Caki2 (cell line): ENCODE measurements at places on chromosomes 2 and 18. TPM values are rescaled to one million over a fixed set of nuclear protein-coding genes. Genes with fewer than 3 reads are reported as not detected.

SERPINB4 gene
- not detected in 2 replicates for total RNA-seq

ELOA2 gene
- total RNA-seq, result not detected in 2 replicates

MYL1 gene
- not detected in 2 replicates for total RNA-seq

TEKT4 gene
- not detected in 2 replicates for total RNA-seq

CCDC148 gene
- 0.41 and 7.2 TPM in 2 replicates for total RNA-seq

CCDC121 gene
- total RNA-seq, result 3.7 and 6.0 TPM in 2 replicates

LRATD1 gene
- total RNA-seq, result 1.2 and 1.9 TPM in 2 replicates

IL37 gene
- not detected in 2 replicates for total RNA-seq

RTP5 gene
- total RNA-seq, result not detected in 2 replicates

LIMS4 gene
- total RNA-seq, result not detected in 2 replicates

MTHFD2 gene
- 197 and 274 TPM in 2 replicates for total RNA-seq

ZNF804A gene
- not detected in 2 replicates for total RNA-seq

GNAL gene
- 3.5 and 10.6 TPM in 2 replicates for total RNA-seq

MYO3B gene
- 0.07 TPM in 1 of 2 replicates, not detected in the other for total RNA-seq

LYG2 gene
- total RNA-seq, result not detected in 2 replicates

DNA sequence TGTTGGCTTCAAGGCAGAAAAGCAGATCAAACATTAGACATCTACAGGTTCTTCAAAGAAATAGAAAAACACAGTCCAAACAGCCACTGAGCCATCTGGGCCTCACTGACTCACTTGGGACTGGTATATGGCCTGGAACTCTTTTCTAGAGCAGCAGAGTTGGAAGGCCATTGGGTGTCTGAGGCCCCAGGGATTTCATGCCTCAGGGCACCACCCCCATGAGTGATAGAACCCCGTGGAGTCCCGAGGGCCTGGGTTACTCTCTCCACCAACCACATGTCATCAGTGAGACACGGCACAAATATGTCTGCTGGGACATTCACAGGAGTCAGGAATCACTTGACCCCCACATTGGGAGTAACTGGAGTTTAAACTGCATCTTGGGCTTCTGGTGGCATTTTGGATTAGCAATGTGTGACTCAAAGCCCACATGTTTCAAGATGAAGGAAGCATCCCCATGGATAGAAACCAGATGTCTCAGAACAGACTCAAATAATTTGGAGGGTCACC, 44.0 kb downstream of the CAPN13 start:
- no peak for DNase-seq

- DNase-seq, result no peak
Measured at GRCh38 chr2:133906396-133906795, 338.1 kb upstream of the NCKAP5 start.

- no peak for DNase-seq
Measured at GRCh38 chr2:18600255-18600613, 10.9 kb upstream of the NT5C1B start.

- DNase-seq, result no peak
Measured at GRCh38 chr2:159246325-159246988, 40.0 kb downstream of the WDSUB1 start.

GRCh38 chr2:198815626-198816025, 642.1 kb downstream of the SATB2 start:
- DNase-seq, result no peak

- DNase-seq, result no peak
Measured at GRCh38 chr2:57453945-57454344, 592.7 kb upstream of the VRK2 start.

DNA sequence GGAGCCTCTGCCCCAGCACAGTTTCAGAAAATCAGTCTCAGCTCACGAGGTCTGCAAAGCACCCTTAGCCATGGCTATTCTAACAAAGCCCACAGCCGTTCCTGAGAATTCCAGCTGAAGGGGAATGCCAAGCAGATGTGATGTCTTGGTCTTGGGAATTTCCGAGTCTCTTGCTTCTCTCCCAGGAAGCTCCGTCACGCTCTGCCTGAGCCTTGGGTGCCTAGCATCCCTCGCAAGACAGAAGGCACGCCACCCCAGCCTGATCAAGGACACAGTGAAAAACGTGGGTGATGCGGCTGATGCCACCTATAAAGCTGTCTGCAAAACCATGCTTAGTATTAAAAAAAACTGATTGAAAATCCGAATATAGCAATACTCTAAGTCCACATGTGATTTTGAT, 254.6 kb downstream of the SH3BP4 start:
- DNase-seq, result no peak

- no peak for DNase-seq
Measured at GRCh38 chr2:60058781-60059180, 494.7 kb downstream of the BCL11A start.

GRCh38 chr2:141020346-141020745, 1110.5 kb downstream of the LRP1B start:
- DNase-seq, result no peak

GRCh38 chr18:48035556-48035860, 105.0 kb upstream of the SMAD2 start:
- no peak for DNase-seq

DNA sequence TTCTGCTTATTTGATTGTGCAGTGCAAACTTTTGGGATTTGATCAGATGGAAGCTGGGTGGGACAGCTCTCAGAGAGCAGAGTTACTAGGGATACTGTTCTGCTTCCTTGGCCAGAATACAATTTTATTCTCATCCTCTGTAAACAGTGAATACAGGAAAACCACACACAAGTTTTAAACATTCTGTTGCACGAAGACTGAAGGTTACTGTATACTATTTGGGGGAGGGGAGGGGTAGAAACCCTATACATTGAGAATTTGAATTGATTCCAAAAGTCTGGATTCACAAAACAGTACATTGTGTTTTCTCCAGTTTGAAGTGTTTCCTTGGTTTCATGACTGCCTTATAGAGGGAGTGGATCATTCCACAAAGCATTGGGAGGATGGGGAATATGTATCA, 149.9 kb downstream of the SETBP1 start:
- no peak for DNase-seq

DNA sequence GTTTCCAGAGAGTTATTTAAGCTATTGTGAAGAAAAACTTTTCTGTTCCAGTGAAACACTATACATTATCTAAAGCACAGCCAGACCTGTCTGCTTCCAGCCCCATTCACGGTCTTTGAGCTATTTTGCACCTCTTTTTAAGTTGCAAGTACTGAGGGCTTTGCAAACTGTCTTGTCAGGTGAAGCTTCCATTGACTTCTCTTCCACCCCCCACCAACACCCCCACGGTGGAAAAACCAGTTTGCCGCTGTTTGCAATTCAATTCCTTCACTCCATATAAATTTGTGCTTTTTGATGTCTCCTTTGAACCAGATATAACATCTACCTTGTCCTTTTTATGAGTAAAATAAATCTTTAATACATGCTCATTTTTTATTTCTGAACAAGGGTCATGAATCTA, 15.7 kb downstream of the B3GNT7 start:
- DNase-seq, result no peak

GRCh38 chr18:11042247-11042646, 107.1 kb downstream of the PIEZO2 start:
- DNase-seq, result peak; percentile 45
